ENCODE measurements at places on chromosomes 16 and 17. TPM values are rescaled to one million over a fixed set of nuclear protein-coding genes. Genes with fewer than 3 reads are reported as not detected.

Gene CD79B
- total RNA-seq: 1.5 TPM

Gene TNK1
- 1.8 TPM for total RNA-seq

Gene HS3ST6
- not detected for total RNA-seq

Gene MT1F
- 0.20 TPM for total RNA-seq

Gene KRTAP17-1
- total RNA-seq: not detected

Gene GLTPD2
- total RNA-seq: not detected

Gene VTN
- total RNA-seq: under 0.01 TPM

Gene SSTR5
- 0.22 TPM for total RNA-seq

Gene TUBG2
- total RNA-seq: 3.5 TPM

Gene GUCY2D
- total RNA-seq: not detected

Gene RAB11FIP4
- total RNA-seq: not detected

Gene SECTM1
- 1.8 TPM for total RNA-seq

Gene HAGHL
- total RNA-seq: 4.4 TPM

Gene TBC1D3
- total RNA-seq: 1.8 TPM

Gene MEFV
- total RNA-seq: not detected

Gene SOST
- not detected for total RNA-seq

Gene CCDC92B
- total RNA-seq: not detected

Gene DPEP1
- 0.20 TPM for total RNA-seq

Gene NACA2
- total RNA-seq: not detected

Gene KIF2B
- total RNA-seq: not detected

Gene CNGB1
- not detected for total RNA-seq

Gene KRTAP4-5
- total RNA-seq: not detected

Gene GH2
- not detected for total RNA-seq

Gene STX1B
- 0.40 TPM for total RNA-seq

Gene ABCA9
- 1.8 TPM for total RNA-seq

Gene EZH1
- total RNA-seq: 6.3 TPM

Gene ZP2
- total RNA-seq: 0.22 TPM

Gene KRT27
- not detected for total RNA-seq

Gene GAS2L2
- under 0.01 TPM for total RNA-seq

Gene APOBR
- not detected for total RNA-seq

Gene CCL16
- under 0.01 TPM for total RNA-seq

Gene SEZ6L2
- 0.44 TPM for total RNA-seq

Gene ITGB3
- 126 TPM for total RNA-seq

Gene GAS7
- total RNA-seq: 3.0 TPM

Gene CYBC1
- 31.8 TPM for total RNA-seq

Gene HBA2
- not detected for total RNA-seq

Gene MYOCD
- total RNA-seq: 0.40 TPM

Gene UMOD
- not detected for total RNA-seq

Gene RNF157
- 0.22 TPM for total RNA-seq

Gene CDK5R1
- total RNA-seq: 1.3 TPM

Gene GNG13
- total RNA-seq: not detected

Gene RGS11
- total RNA-seq: 0.20 TPM

Gene FSCN2
- 0.44 TPM for total RNA-seq

Gene GFOD2
- total RNA-seq: 68.8 TPM

Gene TRPV2
- 23.2 TPM for total RNA-seq

Gene SLC12A3
- not detected for total RNA-seq

Gene KREMEN2
- total RNA-seq: not detected

Gene SHBG
- 0.22 TPM for total RNA-seq

Gene DOC2B
- 5.9 TPM for total RNA-seq

Gene HOXB7
- under 0.01 TPM for total RNA-seq

Gene KIF18B
- total RNA-seq: 0.60 TPM

Gene SDR42E1
- 3.7 TPM for total RNA-seq

Gene ZPBP2
- total RNA-seq: not detected

Gene USP43
- total RNA-seq: not detected
